GM10248 (cell line): ENCODE measurements at places on chromosomes 11 and 22.

GRCh38 chr11:70677232-70677916, 279.0 kb downstream of the CTTN start:
- no peak for DNase-seq

- DNase-seq: no peak
Measured at GRCh38 chr22:36486619-36487384, 5.4 kb upstream of the TXN2 start.

GRCh38 chr11:69245491-69246345, 48.2 kb upstream of the MYEOV start:
- no peak for DNase-seq

- DNase-seq: no peak
Measured at GRCh38 chr11:128022007-128022368, 565.4 kb downstream of the ETS1 start.

DNA sequence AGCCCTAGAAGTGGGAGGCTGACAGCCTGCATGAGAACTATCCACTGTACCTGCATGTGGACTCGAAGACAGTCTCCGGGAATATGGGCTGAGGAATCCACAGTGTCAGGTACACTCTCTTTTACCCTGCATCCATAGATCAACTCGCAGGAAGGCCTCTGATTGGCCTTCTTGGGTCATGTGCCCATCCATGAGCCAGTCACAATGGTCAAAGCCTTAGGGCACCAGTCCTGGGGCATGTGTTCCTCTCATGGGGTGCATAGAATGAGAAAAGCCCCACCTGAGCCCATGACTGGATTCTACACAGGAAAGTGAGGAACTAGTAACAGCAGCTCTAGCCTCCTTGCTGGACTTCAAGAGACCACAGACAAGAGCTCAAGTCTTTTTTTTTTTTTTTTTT, 10.6 kb downstream of the ART1 start:
- DNase-seq: no peak

GRCh38 chr11:16359369-16359768, 3.0 kb upstream of the SOX6 start:
- no peak for DNase-seq

- DNase-seq: no peak
Measured at GRCh38 chr11:61999141-61999975, 31.9 kb upstream of the FTH1 start.

GRCh38 chr11:102390667-102391465, 43.9 kb downstream of the BIRC2 start:
- peak; percentile 63 for DNase-seq

- DNase-seq: no peak
Measured at GRCh38 chr22:47990481-47990880, 1228.0 kb downstream of the TBC1D22A start.

DNA sequence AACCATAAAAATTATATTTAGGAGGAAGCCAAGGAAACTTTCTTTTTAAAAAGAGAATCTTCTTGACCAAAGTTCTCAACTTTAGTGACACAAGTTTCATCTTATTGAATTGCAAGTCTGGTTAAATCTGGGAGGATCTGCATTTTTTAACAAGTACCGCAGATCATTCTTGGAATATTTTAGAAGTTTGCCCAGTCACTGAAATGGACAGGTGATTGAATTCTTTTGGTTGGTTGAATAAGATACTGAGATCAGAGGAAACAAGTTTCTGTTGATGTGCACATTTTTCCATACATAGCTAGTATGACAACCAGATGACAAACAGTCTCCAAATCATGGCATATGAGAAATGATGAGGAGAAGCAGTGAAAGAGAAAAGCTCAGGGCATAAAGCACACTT, 50.2 kb downstream of the SLN start:
- DNase-seq: no peak

DNA sequence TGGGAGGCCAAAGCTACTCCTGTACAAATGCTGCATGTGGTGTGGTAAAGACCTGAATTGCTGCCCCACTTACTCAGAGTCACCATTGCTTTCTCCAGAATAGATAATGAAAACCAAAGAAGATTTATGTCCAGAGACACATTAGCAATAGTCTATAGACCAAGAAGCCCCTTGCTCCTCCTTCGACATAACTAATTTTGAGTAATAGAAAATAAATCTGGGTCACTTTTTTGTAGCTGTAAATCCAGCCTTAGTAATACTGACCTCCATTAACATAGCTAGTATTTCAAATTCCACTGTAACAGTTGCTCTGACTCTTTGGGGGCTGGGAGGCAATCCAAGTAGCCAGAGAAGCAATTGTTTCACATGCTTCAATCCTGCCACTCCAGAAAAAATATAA, 145.9 kb downstream of the MAML2 start:
- DNase-seq: no peak

- no peak for DNase-seq
Measured at GRCh38 chr22:42990131-42990838, 24.7 kb downstream of the PACSIN2 start.

DNA sequence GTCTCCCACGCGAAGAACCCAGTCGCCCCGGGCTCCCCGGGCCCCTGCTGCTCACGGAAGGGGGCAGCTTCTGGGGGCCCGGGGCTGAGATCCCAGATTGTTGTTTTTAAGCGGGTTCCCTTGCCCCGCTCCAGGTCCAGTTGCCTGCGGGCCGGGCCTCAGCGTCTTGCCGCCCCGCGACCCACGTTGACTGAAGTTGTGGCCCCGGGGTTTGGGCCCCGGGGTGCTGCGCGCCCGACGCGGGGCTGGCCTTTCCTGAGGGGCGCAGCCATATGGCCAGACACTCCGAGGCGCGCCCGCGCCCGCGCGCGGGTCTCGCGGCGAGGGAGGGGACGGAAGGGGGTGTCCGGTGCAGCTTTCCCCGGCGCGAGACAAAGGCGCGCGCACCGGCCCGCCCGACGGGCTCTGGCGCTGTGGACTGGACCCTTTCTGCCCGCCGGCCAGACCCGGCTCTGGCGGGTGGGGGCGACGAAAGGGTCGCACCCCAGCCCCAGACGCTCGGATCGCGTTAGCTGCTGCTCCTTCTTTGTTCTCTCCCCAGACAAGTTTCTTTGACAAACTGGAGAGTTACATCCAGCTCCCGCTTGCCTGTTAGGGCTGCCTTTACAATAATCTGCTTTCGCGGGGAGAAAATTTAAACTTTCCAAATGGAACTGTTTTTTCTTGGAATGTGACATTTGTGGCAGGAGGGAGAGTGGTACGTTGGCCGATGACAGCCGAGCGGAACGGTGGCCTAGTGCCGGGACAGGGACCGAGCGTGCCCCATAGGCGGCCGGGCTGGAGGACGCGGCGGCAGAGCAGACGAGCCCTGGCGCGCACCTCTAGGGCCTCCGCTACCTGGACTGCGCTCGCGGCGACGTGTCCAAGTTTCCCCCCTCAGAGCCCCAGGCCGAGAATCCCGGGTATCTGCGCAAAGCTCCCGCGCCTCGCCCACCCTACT, 716 bp downstream of the AMOTL1 start:
- DNase-seq: peak; percentile 27

DNA sequence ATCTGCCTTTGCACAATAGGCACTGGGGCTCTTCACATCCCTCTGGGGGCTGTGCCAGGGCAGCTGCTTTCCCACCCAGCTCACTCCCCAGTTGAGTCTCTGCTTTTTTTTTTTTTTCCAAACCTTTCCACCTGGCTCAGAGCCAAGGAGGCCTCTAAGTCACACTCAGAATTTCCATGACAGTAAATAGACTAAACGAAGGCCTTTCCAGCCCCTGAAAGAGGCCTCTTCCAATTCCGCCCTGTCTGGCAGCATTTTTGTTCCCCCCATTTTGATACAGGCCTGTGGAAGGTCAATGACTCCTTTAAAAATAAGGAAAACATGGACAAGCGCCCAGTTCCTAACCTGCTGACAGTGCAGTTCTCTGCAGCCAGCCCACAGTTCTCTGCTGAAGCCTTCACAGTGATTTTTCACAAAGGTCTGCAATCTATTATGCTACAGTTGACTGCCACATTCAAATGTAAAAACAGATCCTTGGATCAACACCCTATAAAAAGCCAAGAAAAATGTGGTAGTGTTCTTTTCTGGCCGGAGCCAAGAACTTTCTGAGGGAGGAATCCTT, 107.5 kb upstream of the SESN3 start:
- no peak for DNase-seq

DNA sequence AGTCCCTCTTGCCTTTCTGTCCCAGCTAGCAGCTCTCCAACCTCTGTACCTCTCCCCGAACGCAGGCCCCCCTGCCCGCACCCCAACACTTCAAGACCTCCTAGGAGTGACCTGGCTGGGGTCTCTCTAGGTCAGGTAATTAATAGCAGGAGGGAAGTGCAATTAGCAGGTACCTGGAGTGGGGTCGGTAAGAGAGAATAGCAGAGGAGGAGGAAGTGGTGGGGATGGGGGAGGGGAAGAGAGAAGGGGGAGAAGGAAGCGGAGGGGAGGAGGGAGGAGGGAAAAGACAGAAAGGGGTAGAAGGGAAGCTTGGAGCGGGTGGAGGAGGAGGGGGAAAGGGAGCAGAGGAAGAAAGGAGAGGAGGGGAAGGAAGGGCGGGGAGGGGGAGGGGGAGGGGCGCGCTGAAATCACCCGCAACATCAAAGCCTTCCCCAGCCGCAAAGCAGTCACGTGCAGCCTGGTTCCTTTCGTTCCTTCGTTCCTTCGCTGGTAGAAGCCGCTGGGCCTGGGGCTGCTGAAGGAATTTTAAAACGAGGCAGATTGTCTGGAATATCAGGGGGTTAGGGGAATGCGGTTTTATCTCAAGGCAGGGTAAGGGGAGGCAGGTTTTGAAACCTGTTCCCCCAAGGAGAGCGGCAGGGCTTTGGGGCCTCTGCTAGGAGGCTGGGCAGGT, 29.3 kb upstream of the TCF20 start:
- no peak for DNase-seq

DNA sequence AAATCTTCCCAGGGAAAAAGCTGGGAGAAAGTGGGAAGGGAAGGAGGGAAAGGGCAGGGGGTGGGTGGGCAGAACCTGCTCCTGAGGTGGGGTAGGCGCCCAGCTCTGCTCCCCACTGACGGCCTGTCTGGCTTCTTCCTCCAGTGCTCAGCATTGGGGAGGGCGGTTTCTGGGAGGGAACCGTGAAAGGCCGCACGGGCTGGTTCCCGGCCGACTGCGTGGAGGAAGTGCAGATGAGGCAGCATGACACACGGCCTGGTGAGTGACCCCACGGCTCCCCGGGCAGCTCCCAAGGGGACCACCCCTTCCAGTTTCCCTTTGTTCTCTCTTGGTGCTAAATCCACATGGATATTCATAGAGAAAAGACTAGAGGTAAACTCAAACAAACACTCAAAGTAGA, 25.9 kb downstream of the SHANK3 start:
- no peak for DNase-seq

GRCh38 chr11:119319136-119319699, 2.3 kb upstream of the MCAM start:
- DNase-seq: no peak

DNA sequence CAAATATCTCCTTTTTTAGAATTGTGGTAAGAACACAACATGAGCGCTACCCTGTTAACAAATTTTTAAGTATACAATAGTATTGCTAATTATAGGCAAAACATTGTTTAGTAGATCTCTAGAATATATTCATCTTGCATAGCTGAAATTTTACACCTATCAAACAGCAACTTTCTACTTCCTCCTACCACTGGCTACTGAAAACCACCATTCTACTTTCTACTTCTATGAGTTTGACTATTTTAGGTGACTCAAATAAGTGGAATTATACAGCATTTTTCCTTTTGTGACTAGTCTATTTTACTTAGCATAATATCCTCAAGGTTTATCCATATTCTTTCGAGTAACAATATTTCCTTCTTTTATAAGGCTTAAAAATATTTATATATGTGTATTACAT, 128.4 kb downstream of the FAM76B start:
- no peak for DNase-seq

GRCh38 chr11:95907476-95907875, 16.4 kb downstream of the MTMR2 start:
- no peak for DNase-seq

DNA sequence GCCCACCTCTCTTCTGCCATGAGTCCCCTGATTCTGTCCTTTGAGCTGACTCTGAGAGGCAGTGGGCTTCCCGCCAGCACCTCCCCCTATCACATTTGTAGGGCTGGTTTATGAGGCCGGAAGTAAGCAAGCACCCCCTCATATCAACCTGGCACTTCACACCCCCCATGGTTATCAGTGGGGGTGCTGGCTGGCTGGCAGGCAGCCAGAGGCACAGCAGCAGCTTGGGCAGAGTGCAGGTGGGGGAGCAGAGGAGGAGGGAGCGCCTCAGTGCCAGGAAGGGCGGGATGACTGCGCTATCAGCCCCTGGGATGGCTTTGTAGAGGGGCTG, 22.9 kb upstream of the CHRM4 start:
- DNase-seq: no peak

GRCh38 chr11:113546757-113547507, 71.7 kb upstream of the DRD2 start:
- no peak for DNase-seq

DNA sequence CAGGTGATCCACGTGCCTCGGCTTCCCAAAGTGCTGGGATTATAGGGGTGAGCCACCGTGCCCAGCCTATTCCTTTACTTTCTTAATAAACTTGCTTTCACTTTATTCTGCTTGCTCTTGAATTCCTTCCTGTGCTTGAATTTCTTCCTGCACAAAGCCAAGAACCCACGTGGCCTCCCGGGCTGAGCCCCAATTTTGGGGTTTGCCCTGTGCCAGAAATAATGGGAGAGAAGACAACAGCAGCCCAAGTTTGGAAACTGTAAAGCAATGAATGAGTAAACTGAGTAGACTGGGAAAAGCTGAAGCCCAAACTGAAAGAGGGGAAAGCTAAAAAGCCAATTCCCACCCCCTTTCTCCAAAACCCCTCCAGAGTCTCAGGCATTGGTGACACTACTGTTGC, 136.4 kb downstream of the NECTIN1 start:
- no peak for DNase-seq

DNA sequence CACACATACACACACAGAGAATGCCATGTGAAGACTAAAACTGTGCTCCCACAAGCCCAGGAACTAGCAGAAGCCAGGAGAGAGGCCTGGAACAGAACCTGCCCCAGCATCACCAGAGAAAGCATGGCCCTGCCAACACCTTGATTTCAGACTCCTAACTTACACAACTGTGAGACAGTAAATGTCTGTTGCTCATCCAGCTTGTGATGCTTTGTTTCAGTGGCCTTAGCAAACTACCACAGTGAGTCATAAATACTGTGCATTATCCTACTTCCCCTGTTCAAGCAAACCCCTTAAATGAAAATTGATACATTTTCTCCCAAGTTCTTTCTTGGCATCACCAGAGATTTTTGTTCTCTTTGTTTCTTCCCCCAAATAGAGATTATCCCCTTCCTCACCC, 1539.4 kb upstream of the TENM4 start:
- DNase-seq: no peak

DNA sequence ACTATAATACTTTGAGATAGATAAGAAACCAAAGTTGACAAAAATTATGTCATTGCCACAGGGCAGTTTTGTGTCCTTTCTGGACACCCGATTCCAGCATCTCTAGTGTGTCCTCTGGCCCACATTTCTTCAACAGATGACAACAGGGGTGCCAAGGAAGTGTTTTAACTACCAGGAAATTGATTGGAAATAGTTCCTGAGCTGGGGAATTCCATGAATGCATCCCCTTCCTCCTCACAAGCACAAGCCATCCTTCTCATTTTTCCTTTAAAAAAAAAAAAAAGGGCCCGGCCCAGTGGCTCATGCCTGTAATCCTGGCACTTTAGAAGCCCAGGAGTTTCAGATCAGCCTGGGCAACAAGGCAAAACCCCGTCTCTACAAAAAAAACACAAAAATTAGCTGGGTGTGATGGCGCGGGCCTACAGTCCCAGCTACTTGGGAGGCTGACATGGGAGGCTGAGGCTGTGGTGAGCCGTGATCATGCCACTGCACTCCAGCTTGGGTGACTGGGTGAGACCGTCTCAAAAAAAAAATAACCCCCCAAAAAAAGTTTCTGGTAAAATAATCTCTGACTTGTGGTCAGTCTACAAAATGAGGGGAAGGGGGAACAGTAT, 797 bp upstream of the B3GAT3 start:
- no peak for DNase-seq
